ENCODE measurements at places on chromosomes 11 and 22.

- DNase-seq: peak; percentile 65
Measured at GRCh38 chr11:70521475-70522308, 123.4 kb downstream of the CTTN start.

DNA sequence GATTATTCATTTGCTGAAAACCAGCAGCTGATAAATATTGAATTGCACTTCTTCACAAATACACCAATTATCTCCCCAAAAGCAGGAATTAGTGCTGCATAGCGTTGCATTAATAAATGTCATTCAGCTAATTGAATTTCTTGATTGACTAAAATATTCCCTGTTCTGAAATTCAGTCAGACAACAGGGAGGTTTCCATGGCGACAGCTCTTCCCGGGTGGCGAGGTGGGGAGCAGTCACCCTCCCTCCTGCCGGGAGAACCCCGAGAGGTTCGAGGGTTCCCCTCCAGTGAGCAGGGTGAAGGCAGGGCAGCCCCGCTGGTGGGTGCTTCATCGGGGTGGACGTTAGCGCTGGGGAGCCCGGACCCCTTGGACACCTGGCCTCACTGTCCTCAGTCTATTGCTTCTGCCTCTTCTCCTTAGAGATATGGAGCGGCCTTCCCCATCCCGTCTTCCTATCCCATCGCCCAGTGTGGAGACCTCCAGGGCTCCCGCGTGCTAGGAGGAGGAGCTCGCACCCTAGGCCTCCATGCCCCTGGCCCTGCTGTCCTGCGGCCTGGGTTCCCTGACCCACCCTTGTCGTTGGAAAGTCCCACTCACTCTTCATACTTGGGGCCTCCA, 983.5 kb downstream of the BRD1 start:
- DNase-seq: no peak

DNA sequence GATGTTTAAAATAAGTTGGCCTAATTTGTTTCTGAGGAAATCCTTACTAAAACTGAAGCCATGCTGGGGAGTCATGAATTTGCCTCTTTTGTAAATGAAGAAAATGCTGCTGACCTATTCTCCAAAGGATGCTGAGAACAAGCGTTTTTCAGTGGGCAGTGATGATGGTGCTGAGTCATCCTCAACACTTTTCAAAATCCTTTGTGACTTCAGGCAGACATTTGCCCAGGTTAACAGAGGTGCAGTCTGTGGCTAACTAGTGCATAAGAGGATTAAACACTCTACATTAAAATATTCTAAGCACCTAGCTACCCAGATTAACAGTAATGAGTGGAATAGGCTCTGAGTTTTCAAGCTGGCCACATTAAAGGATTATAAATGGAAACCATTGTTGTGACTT, 509.0 kb downstream of the DLG2 start:
- DNase-seq: no peak

DNA sequence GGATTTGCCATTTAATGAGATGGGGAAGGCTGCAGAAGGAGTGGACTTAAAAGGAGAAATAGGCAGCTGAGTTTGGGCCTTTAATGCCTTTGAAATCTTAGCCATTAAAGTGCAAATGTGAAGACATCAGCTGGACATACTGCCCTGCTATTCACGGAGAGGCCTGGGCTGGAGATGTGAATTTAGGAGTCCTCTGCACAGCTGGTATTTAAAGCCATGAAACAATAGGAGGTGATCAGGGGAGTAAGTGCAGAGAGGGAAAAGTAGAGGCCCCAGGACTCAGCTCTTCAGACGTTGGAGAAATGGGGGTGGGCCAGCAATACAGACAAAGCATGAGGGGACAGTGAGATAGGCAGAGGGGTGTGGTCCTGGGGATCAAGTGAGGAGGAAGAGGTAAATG, 16.6 kb downstream of the SLC3A2 start:
- DNase-seq: no peak

GRCh38 chr11:250740-251299, 14.0 kb downstream of the PSMD13 start:
- DNase-seq: no peak

DNA sequence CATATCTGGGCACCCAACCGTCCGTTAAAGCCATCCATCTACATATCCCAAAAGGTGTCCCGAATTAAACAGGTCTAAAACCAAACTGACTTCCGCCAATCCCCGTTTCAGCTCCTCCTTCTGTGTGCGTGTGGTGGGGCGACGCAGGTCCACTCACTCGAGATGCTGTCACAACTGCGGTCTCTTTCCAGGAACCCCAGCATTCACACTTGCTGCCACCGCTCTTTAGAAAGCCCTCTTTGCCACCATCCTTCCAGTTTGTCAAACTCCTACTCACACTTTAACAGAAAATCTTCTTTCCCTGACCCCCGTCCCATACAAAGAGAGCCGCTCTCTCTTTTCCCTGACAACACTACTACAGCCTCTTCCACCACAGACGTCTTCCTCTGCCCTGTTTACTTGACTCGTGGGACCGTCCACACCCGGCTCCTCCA, 467 bp downstream of the ESS2 start:
- no peak for DNase-seq
